ENCODE measurements at places on chromosomes 6 and 20. TPM values are rescaled to one million over a fixed set of nuclear protein-coding genes. Genes with fewer than 3 reads are reported as not detected.

GRCh38 chr6:89483111-89483720, 50.3 kb downstream of the ANKRD6 start:
- no peak for DNase-seq

DNA sequence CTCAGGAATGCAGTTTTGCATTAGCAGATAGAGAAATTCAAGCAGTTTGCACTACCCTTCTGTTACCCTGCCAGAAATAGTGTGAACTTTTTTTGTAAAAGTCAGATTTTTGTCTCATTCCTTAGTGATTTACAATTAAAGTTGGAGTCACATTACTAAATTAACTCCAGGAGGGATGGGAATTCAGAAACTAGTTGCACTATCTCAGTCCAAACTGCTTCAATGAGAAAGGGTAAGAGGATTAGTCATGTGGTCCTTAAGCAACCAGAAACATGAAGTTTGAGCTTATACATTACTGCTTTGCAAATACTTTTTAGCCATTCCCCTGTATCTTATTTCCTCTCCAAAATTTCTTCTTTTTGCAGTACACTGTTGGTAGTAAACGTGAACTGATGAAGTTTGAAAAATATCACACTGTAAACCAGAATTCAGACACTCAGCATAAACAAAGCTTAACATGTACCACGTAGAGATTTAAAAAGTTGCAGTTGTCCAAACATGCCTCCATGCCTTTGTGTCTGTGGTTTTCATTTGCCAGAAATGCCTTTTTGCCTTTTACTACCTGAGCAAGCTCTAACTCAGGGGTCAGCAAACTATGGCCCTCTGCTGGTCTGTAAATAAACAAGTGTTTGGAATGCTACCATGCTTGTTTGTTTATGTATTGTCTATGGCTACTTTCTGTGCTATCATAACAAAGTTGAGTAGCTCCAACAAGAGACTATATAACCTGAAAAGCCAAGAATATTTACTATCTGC, 49.7 kb downstream of the TP53INP2 start:
- no peak for DNase-seq

GRCh38 chr6:41470331-41471063, 75.7 kb upstream of the FOXP4 start:
- DNase-seq: no peak

- no peak for DNase-seq
Observed at GRCh38 chr6:153031335-153031955, 28.9 kb upstream of the MTRF1L start.

- no peak for DNase-seq
Observed at GRCh38 chr6:64890609-64891008, 816.4 kb downstream of the EYS start.

GRCh38 chr20:45779011-45779915, 12.4 kb downstream of the WFDC3 start:
- DNase-seq: peak; percentile 98

DNA sequence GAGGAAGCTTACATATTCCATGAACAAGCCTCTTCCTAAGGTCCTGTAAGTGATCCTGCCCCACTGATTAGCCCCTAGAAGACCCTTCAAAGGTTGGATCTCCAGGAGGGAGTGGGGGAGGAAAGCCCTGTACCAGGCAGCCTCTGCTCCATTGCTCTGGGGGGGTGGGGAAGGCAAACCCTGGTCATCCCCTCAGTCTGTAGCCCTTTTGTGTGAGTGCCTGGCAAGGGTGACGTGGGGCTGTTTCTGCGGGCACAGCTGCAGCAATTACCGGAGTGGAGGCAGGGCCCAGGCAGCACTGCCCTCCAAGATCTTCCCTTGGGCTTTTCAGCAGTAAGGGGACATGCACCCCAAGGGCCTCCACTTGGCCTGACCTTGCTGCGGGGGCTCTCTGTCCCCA, at the start of gene MOG:
MOG (plus strand) TSS at position 295 of the 400 bp plus-strand sequence. CDS start 118 bp downstream, outside the sequence.
- DNase-seq: no peak

DNA sequence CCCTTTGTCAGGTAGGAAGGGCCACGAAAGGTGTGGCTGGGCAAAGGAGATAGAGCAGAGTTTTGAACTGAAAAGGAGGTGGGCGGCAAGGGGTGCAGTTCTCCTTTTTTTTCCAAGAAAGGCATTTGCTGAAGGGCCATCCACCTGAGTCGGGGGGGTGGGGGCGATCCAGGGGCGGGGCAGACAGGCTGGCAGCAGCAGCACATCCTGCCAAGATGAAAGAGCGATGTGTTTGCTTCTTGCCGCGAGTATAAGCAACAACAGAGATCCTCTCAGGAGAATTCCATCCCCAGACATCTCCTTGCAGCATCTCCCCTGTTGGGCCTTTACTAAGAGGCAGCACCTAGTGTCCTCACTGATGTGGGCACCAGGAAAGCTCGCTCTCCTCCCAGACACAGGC, 516.5 kb downstream of the CD83 start:
- DNase-seq: no peak

DNA sequence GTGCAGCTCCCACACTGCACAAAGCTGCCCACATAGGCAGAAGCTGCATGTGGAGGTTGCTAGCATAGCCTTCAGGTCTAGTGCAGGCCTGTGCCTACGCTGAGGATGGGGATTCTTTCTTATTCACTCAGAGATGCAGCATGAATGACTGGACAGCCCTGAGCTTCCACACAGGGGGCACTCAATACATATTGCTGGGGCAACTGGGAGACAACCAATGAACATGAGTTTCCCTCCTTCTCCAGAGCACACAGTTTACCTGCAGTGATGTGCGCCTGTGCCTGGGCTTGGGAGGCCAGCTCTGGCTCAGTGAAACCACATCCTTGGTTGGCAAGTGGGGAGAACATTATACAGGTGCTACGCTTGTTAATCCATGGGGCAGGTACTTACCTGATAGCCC, 389.9 kb downstream of the RNGTT start:
- no peak for DNase-seq

- DNase-seq: peak; percentile 77
Observed at GRCh38 chr6:21739838-21740237, 146.3 kb downstream of the SOX4 start.

- DNase-seq: no peak
Observed at GRCh38 chr6:149900620-149901443, 2.9 kb upstream of the RAET1E start.

DNA sequence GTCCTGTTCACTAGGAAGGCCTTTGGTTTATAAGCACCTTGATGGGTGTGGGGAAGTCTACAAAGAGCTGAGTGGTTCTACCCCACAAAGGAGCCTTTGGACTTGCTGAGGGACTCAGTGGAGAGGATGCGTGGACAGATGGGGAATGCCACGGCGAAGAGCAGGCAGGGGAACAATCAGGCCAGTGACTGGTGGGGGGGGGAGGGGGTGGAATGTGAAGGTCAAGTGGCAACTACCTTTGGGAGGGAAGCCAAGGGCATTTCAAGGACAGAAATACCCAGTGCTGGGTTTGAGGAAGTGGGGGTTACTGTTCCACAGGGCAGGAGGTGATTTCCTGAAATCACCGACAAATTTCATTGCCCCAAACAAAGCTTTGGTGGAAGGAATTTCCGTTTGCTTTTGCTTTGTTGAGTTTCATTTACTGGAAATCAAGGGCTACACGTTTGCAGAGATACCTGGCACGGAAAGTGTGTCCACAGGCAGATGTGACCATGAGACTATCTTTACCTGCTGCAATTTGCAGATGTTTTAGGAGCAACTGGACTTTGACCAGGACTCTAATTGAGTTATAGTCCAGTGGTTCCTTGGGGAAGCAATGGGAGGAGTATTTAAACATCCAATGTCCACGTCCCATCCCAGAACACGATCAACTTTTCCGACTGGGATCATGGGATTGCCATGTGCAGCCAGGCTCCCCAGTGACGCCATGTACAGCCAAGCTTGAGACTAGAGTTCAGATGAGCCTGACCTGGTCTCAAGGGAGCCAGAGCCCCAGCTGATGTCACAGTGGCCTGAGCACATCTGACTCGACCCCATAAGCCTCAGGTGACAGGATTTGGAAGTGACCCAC, 8.0 kb downstream of the CST3 start:
- peak; percentile 82 for DNase-seq

DNA sequence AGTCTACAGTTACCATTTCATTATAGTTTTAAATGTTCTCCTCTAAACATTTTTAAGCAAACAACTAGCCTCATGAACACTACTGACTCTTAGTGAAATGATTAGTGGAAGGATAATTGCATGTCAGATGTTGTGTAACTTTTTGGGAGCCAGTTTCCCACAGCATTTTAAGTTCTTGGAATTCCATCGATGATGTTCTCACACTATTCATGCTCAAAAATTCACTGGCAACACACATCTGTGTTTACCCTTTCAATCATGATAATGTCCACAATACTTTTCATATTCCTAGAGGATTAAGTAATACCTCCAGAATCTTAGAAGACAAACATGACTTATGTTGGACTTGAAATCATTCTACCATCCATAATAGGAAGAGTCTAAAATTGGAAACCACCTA, 678.1 kb upstream of the ID4 start:
- DNase-seq: no peak

DNA sequence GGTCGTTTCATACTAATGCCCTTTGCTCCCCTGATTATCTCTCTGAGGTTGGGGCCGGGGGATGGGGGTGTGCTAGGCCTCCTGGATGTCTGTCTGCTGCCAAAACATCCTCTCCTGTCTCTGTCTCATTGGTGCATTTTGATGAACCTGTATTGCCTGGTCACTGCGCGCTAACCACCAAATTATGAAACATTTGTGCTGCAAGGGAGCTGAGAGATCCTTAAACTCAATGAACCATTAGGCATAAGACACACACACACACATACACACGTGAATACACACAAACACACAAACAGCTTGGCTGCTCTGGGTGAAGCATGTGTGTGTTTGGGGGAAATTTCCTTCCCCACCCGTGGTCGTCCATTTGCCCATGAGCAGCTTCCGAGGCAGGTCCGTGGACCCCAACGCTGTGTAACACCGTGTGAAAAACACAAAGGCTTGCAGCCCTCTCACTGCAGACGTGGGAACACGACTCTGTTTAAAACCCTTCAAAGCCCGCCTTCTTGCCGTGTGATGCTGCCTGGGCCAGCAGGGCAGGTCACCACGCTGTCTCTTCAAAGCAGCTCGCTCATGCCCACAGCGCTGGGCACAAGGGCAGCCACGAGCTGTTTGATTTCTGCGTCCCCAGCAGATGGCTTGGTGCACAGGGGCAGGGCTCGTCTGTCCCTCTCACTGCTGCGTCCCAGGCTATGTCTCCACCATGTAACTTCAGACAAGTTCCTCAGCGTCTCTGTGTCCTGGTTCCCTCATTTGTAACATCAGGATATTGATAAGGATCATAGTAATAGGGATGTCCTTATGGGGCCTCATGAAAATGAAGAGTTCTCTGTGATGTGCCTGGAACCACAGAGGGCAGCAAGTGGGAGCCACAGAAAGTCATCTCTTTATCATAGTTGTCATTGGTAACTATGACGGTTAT, 96.8 kb downstream of the CDH26 start:
- DNase-seq: no peak

GRCh38 chr6:107956586-107957307, 1.3 kb downstream of the SEC63 start:
- DNase-seq: no peak

GRCh38 chr6:30487926-30488325, 1.4 kb upstream of the HLA-E start:
- DNase-seq: no peak

DNA sequence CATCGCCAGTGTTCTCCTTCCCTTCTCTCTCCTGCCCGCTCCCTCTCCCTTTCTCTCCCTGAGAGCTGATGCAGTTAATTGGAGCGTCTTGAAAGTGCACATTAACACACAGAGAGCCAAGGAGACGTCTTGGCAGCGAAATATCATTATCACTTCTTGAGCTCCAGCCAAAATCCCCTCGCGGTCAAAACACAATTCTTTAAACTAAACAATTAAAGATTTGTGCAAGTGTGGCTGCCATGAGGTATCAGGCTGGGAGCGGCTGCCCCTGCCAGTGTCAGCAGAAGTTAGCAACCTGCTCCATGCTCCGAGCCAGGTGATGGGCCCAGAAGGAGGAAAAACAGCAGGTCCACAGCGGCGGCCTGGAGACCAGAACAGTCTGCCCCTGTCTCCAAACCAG, 100.9 kb upstream of the FOXP4 start:
- no peak for DNase-seq

GRCh38 chr20:49610691-49611538, 43.0 kb upstream of the PTGIS start:
- no peak for DNase-seq

DNA sequence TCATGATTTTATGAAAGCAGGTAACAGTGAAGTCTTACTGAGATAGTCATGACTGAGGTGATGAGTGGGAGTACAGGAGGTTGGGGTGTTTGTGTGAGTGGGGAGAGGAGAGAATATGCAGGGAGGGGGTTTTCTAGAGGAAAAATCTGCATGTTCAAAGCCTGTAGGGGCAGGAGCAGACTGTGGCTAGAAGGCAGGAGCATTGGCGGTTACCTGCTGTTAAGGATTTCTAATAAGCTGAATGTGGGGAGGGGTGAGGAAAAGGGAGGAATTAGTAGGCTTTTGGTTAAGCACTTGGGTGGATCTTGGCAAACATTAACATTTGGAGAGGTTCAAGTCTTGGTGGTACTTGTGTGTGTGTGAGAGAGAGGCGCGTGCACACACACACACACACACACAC, 70.8 kb downstream of the EYA4 start:
- no peak for DNase-seq

- DNase-seq: no peak
Observed at GRCh38 chr6:139230391-139230840, 61.4 kb downstream of the TXLNB start.

DNA sequence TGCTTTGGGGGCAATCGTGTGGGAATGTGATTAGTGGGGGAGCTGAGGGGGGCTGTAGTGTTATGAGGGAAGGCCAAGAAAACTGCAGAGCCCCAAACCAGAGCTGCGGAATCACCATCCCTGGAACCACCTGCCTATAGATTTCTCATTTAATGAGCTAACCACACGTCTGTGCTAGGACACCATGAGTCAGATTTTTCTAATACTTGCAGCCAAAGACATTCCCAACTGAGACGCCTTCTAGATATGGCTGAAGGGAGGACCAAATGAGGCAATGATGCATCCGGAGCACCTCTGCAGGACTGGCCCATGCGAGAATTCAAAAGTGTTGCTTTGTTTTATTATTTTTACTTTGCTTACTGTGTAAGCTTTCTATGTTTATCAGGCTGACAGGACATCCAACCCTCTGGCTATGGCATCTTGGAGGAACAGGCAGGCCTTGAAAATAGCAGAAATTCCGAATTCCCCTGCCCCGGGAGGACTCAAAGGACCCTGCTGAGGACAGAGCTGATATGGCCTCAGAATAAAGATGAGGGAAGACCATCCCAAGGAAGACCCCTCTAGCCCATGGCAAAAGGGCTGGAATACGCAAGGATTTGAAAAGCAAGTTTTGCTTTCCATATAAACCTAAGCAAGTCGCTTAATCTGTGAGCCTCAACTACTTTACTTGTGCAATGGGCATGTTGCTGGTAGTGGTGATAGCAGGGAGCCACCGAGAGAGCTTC, 3.1 kb upstream of the PTGIS start:
- no peak for DNase-seq

The ETV7 gene
- total RNA-seq: not detected

The WFDC10B gene
- not detected for total RNA-seq

The BPI gene
- not detected for total RNA-seq

The GDAP1L1 gene
- 0.83 TPM for total RNA-seq

The MYT1 gene
- not detected for total RNA-seq

The TUBE1 gene
- total RNA-seq: 35.3 TPM

The ZFAND3 gene
- total RNA-seq: 70.1 TPM

The SMIM26 gene
- total RNA-seq: 74.4 TPM

The F13A1 gene
- total RNA-seq: 92.8 TPM

The C6orf141 gene
- 2.5 TPM for total RNA-seq

The CLPSL1 gene
- total RNA-seq: not detected

All from esophagus muscularis mucosa (tissue), 4 donors.